ENCODE measurements at places on chromosomes 16 and 17.

DNA sequence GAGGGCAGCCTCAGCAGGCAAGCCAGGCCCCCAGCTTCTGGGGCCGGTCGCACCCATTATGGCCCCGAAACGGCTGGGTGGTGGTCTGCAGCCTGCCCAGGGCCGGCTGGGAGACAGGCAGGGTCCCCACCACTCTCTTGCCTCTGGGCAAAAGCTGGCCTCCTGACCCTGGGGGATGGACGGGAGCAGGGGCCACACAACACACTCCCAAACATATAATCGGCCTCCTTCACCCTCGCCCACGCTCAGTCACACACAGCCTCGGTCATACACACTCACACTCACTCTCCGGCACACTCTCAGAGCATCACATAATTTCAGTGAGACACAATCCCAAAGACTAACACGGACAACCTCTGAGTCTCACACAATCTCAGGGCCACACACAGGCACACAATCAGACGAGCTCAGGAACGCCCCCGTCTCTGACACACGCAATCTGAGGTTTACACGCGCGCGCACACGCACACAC lies 589 bp downstream of the PEMT start:
- DNase-seq: no peak

- no peak for DNase-seq
These were observed 45.8 kb upstream of the ZCCHC14 start for GRCh38 chr16:87538594-87538993.

- no peak for DNase-seq
These were observed 9.6 kb downstream of the CA10 start for GRCh38 chr17:52148969-52149351.

DNA sequence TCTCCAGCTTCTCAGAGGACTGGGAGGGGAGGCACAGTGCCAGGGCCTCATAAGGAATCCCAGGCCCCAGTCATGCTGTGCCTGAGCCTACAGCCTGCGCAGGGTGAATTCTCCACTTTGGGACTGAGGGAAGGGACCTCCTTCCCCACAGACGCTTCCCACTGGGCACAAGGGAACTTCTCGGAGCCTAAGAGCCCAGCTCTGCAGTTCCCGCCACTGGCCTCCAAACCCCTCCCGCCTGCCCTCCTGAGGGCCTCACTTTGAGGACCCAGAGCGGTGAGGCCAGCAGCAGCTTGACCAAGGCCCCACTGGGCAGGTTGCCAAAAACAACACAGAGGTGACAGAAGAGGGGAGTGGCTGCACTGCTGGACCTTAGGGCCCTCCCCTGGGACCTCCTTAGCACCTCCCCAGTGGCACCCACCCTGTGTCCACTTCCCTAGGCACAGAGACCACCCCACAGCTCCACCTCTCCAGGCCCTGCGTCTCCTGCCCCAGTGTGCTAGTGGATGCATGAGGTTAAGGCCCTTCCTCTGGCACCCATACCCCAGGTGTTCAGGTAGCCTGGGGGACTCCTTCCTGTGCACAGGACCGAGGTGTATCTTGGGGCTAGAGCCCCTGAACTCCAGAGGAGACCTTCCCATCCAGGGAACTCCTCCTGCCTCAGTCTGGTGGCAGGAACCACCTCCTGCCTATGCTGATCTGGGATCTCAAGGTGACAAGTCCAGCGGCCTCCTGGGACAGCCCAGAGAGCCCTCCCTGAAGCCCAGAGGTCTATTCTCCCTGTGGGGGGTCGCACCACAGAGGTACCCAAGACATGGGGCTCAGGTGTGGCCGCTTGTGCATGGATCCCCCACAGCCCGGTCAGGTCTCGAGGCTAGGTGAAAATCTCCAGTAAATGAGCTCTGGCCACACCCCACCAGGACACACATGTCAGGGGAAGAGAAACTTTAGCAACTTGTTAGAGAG lies 3.4 kb downstream of the CASKIN2 start:
- no peak for DNase-seq

GRCh38 chr17:42672038-42672437 lies 4.8 kb downstream of the PLEKHH3 start:
- no peak for DNase-seq

- DNase-seq: no peak
These were observed 22.9 kb downstream of the BANP start for GRCh38 chr16:87974178-87974577.

- DNase-seq: no peak
These were observed 50.9 kb upstream of the CPNE2 start for GRCh38 chr16:57041182-57042156.

GRCh38 chr17:72460711-72461110 lies 339.9 kb downstream of the SOX9 start:
- DNase-seq: no peak

All from foreskin melanocyte (primary cell).